ENCODE measurements at places on chromosomes 6 and 20. TPM values are rescaled to one million over a fixed set of nuclear protein-coding genes. Genes with fewer than 3 reads are reported as not detected.

- DNase-seq, result no peak
Observed at GRCh38 chr6:118992186-118992795, 57.3 kb upstream of the MCM9 start.

DNA sequence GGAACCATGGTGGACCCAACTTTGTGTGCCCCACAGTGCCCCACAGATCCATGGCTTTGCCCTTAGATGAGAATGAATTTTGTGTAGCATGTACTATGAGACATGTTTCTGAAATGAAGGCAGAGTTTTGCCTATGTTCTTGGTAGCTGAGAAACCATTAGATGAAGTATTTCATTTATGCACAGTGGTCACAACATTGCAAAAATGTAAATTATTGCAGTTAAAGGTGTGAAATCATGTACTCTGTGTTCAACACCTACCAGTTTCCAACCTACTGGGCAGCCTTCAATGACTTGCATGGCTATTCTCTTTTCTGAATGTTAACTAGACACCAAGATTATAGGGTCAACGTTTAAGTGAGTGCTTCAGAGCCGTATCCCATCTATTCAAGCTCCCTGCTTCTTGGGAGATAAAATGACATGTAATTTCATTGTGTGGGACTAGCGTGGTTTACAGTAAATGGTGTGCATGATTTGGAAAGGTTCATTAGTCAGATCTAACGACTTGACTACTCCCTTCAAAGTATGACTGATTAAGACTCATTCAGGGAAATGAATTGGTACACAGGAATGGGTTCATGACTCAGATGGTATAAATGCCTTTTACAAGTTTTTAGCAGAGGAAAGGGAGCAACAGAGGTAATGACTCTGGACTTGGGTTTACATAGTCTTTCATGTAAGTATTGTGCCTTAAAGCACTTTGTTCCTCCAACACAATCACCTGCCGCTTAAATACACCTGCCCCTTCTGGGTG lies 106.1 kb upstream of the AKIRIN2 start:
- no peak for DNase-seq

GRCh38 chr6:136566007-136566487 lies 15.8 kb upstream of the MAP7 start:
- no peak for DNase-seq

- DNase-seq, result no peak
Observed at GRCh38 chr6:46719099-46719498, 16.1 kb downstream of the PLA2G7 start.

- DNase-seq, result no peak
Observed at GRCh38 chr6:147699637-147700036, 191.1 kb downstream of the SAMD5 start.

DNA sequence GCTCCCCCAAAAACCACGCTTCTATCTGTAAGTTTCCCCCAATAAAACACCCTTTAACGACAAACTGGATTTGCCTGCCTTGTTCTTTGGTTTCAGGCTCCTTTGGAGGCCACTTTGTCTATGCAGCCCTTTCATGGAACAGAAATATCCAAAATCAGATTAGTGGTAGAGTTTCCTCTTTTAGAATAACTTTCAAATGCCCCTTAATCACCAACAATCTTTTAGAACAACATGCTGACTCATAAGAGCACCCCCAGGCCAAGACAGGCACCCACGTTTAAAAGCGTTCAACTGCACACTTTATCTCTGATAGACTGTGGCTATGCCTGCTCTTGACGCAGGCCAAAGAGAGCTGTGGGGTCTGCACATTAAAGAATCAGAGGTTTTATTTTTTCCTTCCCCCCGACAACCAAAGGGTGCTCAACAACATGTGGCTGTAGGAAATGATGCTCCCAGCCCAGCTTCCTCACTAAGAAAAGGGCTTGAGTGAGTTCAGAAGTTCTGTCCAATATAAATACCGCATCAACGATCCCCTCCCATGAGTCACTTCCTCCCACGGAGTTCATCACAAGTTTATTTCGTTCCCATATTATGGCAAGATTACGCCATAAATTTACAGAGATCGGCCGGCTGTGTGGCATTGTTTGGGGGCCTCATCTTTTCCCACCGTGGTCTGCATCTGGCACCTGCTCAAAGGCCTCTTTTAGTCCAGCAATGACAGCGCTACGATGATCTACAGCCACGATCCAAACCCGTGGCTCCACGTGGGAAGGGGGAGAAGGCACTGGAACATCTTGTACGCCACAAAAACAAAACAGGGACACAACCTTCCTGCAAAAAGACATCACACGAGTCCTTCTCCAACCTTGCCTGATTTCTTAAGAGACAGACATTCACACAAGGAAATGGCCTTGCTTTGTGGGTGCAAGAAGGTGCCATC lies 88.8 kb upstream of the NFATC2 start:
- DNase-seq, result peak; percentile 7

- no peak for DNase-seq
Observed at GRCh38 chr20:56518126-56518525, 6.4 kb upstream of the FAM209A start.

DNA sequence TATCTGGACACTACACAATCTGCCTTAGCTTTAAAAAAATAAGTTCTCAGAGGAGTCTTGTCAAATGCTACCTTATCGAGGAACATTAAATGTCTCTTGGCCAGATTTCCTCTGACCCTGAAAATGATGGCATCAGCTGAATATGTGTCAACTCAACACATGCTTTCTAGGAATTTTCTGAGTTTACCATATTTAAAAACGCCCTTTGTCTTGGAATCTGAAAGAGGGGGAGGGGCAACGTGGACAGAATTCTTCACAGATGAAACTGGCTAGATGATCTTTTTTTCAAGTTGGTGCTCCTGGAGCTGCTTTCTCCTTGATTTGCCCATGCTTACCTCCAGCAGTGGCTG lies 5.1 kb downstream of the SOX4 start:
- DNase-seq, result no peak

DNA sequence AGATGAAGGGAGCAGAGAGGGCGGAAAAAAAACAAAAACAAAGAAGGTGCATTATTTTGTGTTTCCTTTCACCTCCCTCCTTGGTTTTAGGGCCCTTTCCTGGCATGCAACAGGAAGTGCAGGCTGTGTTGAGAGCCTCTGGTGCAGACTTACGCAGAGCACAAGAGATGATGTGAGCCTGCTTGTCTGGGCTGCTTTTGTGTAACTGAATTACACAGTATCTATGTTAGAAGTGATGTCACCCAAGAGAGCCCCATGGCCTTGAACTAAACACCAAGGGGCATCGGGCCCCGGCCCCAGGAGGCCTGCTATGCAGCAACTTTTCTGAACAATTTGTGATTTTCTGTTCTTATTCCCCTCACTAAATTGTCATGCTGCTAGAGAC lies 25.5 kb downstream of the GNAS start:
- peak; percentile 32 for DNase-seq

GRCh38 chr6:134230087-134230700 lies 87.7 kb downstream of the SGK1 start:
- DNase-seq, result no peak

SLC22A7 gene
- total RNA-seq, result not detected

RAB44 gene
- 0.10 TPM for total RNA-seq

SLC26A8 gene
- not detected for total RNA-seq

DHX16 gene
- 52.0 TPM for total RNA-seq

MUC21 gene
- not detected for total RNA-seq

RIPOR2 gene
- total RNA-seq, result 31.1 TPM

Data from activated T-helper 1 cell treated with anti-CD3 and anti-CD28 coated beads, Interleukin-12 subunit alpha, Interleukin-12 subunit beta, Interleukin-2, Interleukin-4 antibody, amounts not matched to agents 30 ng/mL and 10 ng/mL and 1 ng/mL, durations not matched to agents 14 hours and 24 hours and 36 hours (primary cell).